AG04450 (cell line): ENCODE measurements at places on chromosomes 2 and 18.

DNA sequence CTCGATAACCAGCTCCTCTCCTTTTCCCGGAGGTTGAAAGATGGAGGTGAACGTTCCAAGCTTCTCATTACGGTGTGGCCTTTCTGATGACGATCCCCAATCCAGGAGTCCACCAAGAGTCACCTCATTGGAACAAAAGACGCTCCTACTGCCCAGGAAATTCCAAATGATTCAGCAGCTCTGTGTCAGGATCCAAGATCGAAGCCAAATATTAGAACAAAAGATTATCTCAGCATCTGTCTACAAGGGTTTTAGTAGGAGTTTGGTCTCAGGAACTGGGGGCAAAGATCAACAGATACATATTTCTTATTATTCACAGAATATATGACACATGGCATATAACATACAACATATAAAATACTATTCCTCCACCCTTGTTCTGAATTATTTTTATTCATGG is 161.1 kb upstream of the RAB12 start:
- DNase-seq: no peak

GRCh38 chr2:134727385-134727784 is 8.6 kb upstream of the TMEM163 start:
- no peak for DNase-seq

- no peak for DNase-seq
Measured at GRCh38 chr2:42288811-42289210, 72.2 kb downstream of the COX7A2L start.

DNA sequence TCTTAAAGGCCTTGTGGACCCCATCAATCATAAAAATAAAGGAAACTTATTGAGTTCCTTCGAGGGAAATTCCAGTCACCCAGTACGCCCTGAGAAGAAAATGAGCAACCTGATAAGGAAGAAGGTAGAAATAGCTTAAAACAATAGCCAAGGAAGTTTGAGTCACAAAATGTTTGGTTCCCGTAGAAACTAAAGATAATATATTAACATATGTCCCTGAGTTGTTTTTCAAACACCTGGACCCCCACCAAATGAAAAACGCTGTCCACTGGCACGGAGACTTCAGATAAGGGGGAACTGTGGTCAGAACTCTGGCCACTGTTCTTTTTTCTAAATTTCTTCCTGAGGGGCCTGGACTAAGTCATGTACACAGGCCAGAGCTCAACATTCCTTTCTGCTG is 669.1 kb downstream of the ADCYAP1 start:
- no peak for DNase-seq

- DNase-seq: no peak
Measured at GRCh38 chr2:174870787-174871186, 106.5 kb upstream of the CHRNA1 start.

DNA sequence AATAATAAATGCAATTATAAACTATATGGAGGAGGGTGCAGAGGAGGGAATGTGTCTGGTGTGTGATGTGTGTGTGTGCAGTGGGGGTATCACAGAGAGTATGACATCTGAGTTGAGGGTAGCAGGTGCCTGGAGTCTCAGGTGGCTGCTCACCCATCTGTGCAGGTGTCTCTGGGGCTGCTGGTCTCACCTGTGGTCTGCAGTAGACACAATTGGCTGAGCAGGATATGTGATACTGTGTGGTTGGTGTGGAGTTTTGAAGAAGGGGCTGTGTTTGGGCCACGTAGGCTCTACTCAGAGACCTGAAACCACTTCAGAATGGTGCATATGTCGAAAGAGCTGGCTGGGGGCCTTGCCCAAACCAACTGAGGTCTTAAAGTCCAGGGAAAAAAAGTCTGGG is 17.0 kb downstream of the FABP1 start:
- DNase-seq: no peak

- DNase-seq: no peak
Measured at GRCh38 chr18:57801761-57802212, 1.3 kb downstream of the ATP8B1 start.

DNA sequence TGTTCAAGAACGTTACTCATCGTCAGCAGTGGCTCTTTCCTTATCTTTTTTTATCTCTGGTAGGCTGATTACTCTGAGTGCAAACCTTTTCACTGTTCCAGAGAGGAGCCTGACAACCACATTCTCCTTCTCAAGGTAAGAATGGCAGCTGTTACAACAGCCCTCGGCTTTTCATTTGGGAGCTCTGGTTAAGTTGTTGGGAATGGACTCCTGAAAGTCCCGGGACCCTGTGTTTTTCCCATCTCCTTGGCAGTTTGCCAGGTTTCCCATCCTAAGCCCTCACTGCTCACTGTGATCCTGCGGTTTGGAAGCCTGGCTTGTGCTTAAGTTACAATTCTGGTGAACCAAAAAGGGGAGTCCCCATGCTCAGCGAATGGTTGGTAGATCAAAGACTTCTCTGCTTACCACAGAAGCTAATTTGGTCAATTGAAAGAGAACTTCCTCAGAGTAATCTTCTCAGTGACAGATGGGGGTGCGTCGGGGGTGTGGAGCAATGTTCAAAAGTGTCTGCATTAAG is 122.3 kb downstream of the LYPD6B start:
- no peak for DNase-seq

- DNase-seq: no peak
Measured at GRCh38 chr2:167190053-167190452, 301.8 kb downstream of the XIRP2 start.

DNA sequence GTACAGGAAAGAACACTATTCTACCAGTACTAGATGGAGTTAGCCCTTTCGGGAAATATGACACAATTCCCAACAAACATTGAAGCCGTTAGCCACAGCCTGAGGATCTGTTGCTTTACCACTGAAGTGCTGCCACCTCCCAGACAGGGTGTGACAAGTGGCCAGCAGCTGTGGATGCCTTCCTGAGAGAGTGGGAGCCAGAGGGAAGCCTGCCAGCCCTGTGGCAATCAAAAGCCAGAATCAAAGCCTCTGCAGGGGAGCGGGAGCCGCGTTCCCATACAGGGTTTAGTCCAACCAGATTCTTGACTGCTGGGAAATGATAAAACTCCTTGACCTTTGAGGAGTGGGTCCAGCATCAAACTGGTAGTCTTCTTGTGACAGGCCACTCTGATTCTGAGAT is 38.0 kb downstream of the SLC4A1AP start:
- DNase-seq: no peak

DNA sequence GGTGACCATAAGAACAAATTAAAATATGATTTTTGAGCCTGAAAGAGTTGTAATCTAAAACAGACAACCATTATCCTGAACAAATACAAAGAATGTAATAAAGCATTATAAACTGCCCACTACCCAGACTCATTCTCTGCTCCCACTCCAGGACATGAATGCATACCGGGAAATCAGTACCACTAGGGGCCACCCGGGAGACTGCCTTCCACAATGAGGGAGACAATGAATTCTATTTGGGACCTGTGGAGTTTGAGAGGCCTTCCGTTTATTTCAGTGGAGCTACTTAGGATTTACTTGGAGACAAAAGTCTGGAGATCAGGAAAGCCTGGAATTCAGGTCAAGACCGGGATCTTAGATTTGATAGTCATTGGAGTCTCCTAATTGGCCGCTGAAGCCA is 50.0 kb downstream of the NAB1 start:
- DNase-seq: no peak

DNA sequence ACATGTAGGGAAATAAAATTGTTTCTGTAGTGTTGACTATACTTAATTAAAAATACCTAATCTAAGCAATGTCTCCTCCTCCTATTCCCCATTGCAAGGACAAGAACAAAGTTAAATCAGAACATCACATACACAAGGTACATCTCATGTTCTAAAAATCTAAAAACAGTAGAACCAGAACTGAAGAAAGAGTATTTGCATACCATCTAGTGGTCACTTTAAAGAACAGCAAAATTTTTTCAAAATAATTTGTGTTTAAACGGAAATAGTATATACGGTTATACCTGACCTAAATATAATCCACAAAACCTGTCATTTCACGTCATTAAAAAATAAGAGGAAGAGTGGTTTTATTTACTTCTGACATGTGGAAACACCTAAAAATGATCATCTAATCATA is 294.3 kb upstream of the KCNH7 start:
- no peak for DNase-seq

GRCh38 chr2:3233877-3234276 is 143.7 kb downstream of the EIPR1 start:
- no peak for DNase-seq

- no peak for DNase-seq
Measured at GRCh38 chr2:231692847-231693246, 15.5 kb upstream of the PTMA start.

GRCh38 chr2:237563816-237564215 is 2.6 kb upstream of the PRLH start:
- DNase-seq: no peak

DNA sequence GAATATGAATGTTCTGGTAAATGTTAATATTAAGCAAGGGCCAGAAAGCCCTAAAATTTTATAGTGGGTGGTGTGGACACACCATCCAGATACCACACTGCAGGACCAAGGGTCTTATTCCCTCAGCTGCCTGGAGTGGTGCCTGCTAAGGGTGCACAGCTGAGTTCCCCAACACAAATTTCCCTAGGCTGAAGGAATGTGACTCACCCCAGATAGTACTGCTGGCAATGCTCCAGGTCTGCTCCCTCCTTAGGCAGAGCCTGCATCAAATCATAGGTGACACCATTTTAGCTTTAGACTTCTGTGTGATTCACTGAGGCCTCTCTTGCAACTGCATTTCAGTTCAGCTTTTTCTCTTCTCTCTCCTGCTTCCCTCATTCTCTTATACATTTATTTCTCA is 321.1 kb downstream of the SATB2 start:
- DNase-seq: peak; percentile 67

GRCh38 chr2:200373973-200374416 is 67.5 kb downstream of the SPATS2L start:
- no peak for DNase-seq

DNA sequence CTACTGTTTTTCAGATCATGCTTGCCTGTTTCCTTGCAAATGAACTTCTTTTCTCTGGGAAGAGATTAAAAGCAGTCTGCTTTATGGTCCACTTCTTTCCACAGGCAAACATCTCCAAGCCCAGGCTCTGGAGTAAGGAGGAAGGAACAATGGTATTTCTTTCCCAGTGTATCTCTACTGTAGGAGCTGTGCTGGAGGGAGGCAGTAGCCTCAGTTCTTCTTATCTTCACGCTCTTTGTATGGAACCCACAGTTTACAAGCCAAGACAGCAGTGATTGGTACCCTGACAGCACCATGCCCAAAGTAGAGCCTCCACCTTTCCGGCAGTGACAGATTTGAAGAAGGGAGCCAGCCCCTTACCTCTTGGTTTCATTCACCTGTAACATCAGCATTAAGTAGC is 35.2 kb downstream of the SPOPL start:
- no peak for DNase-seq

GRCh38 chr2:61967262-61967661 is 61.8 kb downstream of the COMMD1 start:
- DNase-seq: no peak

GRCh38 chr2:215724146-215724545 is 288.3 kb upstream of the FN1 start:
- no peak for DNase-seq

DNA sequence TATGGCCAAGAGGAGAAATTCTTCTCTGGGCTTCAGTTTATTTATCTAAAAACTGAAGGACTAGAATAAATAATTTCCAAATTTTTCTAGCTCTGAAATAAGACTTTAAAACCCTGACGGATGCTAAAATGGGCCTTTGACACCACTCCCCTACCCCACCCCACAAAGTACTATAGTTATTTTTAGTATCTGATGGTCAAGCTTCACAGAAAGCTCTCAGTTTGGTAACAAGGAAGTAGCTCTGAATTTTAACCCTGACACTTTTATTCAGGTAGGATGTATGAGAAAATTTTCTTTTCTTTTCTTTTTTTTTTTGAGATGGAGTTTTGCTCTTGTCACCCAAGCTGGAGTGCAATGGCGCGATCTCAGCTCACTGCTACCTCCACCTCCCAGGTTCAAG is 2.4 kb downstream of the RBKS start:
- DNase-seq: no peak

DNA sequence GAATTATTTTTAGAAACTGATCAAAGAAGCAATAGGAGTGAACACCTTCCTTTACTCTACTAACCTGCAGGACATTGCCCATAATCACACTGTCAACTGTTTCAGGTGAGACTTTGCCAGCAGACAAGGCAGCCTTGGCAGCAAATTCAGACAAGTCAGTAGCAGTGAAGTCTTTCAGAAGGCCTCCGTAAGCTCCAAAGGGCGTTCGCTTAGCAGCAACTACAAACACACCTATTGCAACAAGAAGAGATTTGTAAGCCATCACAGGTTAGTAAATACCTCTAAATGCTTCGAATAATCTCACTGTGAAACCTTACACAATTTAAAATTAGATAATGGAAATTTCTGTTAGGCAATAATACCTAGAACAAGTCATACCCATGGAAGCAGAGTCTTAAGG is 10.7 kb downstream of the ACAA2 start:
- DNase-seq: no peak

GRCh38 chr2:230410861-230411569 is 5.0 kb upstream of the SP100 start:
- no peak for DNase-seq

- no peak for DNase-seq
Measured at GRCh38 chr2:25229279-25230197, 61.2 kb upstream of the POMC start.

- DNase-seq: no peak
Measured at GRCh38 chr2:224586127-224586695, 1.0 kb upstream of the CUL3 start.

GRCh38 chr18:38695559-38696280 is 1130.1 kb upstream of the CELF4 start:
- no peak for DNase-seq

GRCh38 chr18:56812674-56813073 is 161.5 kb downstream of the WDR7 start:
- DNase-seq: no peak

DNA sequence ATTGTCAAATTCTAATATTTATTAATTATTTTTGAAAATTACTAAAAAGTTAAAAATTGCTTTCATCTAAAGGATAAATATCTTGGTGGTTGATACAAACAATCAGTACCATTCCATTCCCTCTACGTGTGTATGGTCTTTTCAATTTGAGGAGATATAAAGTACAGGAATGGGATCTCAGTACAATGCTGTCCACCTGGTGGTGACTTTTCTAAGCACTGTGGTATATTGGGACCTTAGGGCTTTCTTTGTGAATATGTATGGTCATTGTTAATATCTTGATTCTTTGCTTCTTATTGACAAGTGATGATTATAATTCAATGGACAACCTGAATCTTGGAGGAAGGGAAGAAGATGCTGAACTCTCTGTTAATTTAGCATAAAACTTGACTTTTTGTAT is 83.1 kb downstream of the NBEAL1 start:
- DNase-seq: no peak

GRCh38 chr2:24435391-24436316 is 55.4 kb upstream of the NCOA1 start:
- no peak for DNase-seq

- no peak for DNase-seq
Measured at GRCh38 chr2:1754461-1755170, 10.3 kb upstream of the PXDN start.

- DNase-seq: no peak
Measured at GRCh38 chr2:45195916-45196315, 186.7 kb upstream of the SIX2 start.

- no peak for DNase-seq
Measured at GRCh38 chr18:48833701-48834412, 116.9 kb downstream of the SMAD7 start.

GRCh38 chr2:218806346-218806978 is 24.5 kb downstream of the CYP27A1 start:
- DNase-seq: peak; percentile 84

GRCh38 chr18:13614641-13615288 is 111.6 kb downstream of the FAM210A start:
- DNase-seq: no peak
